Stomach (tissue), 19 donors: ENCODE measurements at places on chromosomes 11 and 22. TPM values are rescaled to one million over a fixed set of nuclear protein-coding genes. Genes with fewer than 3 reads are reported as not detected.

DNA sequence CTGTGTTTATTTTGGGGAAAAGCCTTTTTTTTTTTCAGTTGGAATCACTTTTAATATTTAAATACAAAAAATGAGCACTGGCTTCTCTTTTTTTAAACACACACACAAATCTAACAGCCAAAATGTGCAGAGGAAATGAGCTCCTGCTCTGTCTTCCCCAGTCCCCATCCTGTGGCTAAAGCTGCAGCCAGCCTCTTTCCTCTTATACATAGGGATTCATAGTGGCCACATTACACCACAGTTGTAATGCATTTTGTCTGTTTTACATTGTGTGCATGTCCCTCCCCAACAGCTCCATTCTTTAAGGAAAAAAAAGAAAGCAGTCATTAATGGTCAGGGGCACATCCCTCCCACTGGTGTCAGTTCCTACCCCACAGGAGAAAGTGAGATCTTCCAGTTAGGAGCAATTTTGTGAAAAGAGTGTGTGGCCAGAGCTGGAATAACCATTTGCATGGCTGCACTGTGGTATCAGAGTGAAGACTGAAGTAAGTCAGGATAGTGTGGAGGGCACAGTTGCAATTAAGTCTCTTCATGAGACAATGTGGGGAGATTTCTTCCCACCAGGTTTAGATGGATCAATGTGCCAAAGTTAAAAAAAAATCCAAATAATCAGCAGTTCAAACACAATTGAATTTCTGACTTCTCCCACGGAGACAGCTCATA, 220.6 kb downstream of the TMEM135 start:
- no peak for DNase-seq

- DNase-seq = no peak
These were observed 26.2 kb downstream of the MCM5 start for GRCh38 chr22:35425971-35426800.

DNA sequence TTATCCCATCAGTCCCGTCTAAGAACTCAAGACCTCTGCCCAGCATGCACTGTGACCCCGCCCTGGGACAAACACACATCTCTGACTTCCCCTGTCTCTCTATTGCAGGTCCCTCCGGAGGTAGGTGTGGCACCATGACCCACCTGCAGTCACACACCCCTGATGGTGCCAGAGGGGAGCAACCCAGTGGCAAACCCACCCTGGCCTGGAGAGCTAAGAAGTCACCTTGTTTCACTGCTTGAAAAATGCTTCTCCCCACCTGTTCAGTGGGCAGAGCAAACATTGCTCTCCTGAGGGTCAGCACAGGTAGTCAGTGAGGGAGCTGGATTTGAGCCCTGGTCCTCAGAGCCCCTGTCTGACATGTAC, 23.9 kb downstream of the CAPN1 start:
- peak; percentile 4 for DNase-seq

- DNase-seq = peak; percentile 69
These were observed 161.1 kb upstream of the CCDC179 start for GRCh38 chr11:23021287-23021863.

DNA sequence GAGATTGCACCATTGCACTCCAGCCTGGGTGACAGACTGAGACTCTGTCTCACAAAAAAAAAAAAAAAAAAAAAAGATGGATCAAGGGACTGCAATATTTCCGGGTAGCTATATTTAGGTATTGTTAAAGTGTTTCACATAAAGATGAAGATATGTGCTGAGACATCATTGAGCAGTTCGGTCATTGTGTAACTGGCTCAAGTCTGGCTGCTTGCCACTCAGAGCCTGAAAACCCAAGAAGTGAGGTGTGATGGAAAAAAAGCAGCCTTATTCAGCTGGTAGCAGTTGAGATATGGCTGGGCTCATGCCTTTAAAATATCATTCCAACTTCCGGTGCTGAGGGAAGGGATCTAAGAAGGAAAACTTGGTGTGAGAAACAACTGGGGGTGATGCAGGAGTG, 46.9 kb downstream of the LUZP2 start:
- no peak for DNase-seq

- no peak for DNase-seq
These were observed 106.4 kb downstream of the CASP12 start for GRCh38 chr11:104791896-104792295.

- DNase-seq = no peak
These were observed 619.7 kb downstream of the BRD1 start for GRCh38 chr22:49208004-49208402.

- DNase-seq = peak; percentile 77
These were observed 123.9 kb downstream of the MRTFA start for GRCh38 chr22:40512426-40513136.

- DNase-seq = no peak
These were observed at the start of gene SLC1A2 for GRCh38 chr11:35419184-35419829. Gene SLC1A2 (minus strand): TSS chr11:35419558. CDS start chr11:35418966, 592 bp downstream.

- no peak for DNase-seq
These were observed 202.8 kb downstream of the ADAMTS15 start for GRCh38 chr11:130651066-130651855.

- DNase-seq = no peak
These were observed 13.8 kb upstream of the IFITM3 start for GRCh38 chr11:334264-334994.

- no peak for DNase-seq
These were observed 13.2 kb downstream of the ASPHD2 start for GRCh38 chr22:26442086-26442756.

GRCh38 chr11:130383344-130384211, 44.8 kb downstream of the ADAMTS8 start:
- no peak for DNase-seq

- no peak for DNase-seq
These were observed 2.2 kb upstream of the SYT13 start for GRCh38 chr11:45288339-45288738.

DNA sequence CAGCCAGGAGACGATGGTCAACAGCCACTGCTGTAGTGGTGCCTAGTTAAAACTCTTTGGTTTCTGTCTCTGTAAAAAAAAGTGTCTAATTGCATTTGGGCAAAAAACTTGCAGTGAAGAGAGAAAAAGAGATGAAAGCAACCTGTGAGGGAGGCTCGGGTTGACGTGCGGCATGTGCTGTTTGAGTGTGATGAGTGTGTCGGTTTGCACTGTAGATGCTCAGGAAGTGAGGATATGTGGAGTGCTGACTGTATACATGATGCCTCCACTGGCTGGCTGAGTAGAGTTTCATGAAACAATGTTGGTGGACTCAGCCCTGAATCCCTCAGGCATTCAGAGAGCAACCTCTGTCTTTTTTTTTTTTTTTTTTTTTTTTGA, 4.3 kb upstream of the DGCR6L start:
- peak; percentile 21 for DNase-seq

- DNase-seq = no peak
These were observed 365.5 kb downstream of the MN1 start for GRCh38 chr22:27435844-27436576.

DNA sequence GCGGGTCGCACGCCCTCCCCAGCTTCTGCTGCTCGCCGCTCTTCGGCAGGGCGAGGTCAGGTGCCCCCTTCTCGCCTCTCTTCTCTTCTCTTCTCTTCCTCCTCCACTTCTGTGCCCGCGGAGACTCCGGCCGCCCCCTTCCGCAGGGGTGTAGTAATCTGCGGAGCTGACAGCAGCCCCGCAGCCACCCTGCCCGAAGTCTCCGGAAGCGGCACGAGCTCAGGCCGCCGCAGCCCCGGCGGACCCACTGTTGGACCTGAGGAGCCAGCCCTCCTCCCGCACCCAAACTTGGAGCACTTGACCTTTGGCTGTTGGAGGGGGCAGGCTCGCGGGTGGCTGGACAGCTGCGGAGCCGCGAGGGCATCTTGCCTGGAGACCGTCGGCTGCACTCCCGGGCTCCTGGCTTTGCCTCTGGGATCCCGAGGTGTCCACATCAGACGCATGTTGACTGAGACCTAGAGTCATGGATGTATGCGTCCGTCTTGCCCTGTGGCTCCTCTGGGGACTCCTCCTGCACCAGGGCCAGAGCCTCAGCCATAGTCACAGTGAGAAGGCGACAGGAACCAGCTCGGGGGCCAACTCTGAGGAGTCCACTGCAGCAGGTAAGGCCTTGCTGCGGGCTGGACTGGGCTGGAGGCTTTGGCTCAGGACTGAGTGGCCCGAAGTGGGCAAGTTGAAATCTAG, 486 bp downstream of the STIM1 start:
- DNase-seq = peak; percentile 46

Gene CRYBB3
- polyA plus RNA-seq = not detected

Gene DEUP1
- polyA plus RNA-seq = not detected

Gene EIF3L
- polyA plus RNA-seq = 657 TPM

Gene PKDREJ
- 0.10 TPM for polyA plus RNA-seq

Gene NELL1
- polyA plus RNA-seq = not detected

Gene MUC5B
- polyA plus RNA-seq = 0.68 TPM

Gene DRD4
- polyA plus RNA-seq = 0.50 TPM

Gene RFPL2
- not detected for polyA plus RNA-seq
